Lung (tissue), 17 donors: ENCODE measurements at places on chromosomes 16 and 17.
A peak's percentile ranks its signal among the peaks of the same experiment; 100 is the strongest.

DNA sequence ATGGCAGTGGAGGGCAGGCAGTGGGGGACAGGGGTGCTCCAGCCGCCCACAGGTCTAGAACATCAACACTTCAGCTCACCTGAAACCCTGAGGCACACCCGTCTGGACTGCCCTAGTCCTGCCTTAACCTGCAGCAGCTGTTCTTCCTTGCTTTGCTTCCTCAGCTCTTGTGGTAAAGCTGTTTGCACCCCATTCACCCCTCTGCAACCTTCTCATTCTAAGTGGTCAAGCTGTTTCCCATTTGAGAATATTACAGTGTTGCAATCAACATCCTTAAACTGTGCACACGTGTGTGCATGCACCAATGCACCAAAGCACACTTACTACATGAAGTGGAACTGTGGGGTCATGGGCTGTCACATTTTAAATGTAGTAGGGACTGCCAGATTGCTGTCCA is 32.4 kb downstream of the SCNN1B start:
- DNase-seq, result no peak

DNA sequence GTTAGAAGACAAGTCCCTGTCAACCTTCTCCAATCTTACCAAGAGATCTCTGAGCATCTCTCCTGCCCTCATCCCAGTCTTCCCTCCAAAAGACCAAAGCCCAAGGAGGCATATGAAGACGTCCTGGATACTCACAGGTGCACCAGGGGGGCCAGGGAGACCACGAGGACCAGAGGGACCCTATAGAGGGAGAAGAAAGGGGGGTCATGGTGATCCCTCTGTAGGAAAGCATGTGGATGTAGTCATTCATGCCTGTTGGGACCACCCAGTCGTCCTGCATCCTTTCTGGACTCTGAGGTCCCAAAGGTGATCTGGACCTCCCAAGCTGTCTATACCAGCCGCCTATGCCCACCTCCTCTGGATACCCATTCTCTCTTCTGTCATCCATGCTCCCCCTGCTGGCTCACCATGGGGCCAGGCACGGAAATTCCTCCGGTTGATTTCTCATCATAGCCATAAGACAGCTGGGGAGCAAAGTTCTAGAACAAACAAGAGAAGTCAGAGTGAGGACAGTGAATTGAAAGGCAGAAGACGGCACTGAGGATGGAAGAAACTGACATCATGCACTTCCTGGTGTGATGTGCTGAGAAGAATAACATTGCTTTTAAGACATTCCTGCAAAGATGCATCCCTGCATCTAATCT is 3.3 kb downstream of the COL1A1 start:
- DNase-seq, result peak; percentile 59

DNA sequence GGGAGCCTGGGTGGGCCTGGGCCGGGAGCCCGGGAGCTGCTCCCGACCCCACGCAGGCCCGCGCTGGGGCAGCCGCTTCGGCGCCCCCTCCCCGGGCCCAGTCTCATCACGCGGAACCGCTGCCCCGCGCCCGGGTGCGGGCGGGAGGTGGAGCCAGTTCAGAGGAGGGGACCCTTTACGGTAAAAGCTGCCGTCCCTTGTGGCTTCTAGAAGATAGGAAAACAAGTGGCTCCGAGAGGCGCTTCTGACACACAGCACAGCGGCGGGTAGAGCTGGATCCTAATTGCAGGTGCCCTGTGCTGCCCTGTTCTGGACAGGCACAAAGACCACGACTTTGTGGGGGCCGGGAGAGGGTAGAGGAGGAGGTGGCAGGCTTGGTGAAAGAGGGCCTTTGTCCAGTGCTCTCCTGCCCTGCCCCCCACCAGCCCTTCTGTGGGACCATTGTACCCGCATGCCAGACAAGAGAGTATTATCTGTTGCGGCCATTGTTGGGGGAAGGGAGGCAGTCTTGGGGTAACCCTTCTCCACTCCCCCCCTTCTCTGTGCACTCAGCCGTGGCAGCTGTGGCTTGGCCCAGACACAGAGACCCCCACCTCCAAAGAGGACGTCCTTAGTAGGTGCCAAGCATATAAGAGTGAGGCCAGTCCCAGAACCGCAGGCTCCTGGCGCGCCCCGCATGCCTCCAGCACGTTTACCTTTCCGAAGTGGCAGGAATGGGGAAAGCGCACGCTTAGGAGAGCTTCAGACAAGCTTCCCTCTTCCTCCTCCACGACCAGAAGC is 736 bp downstream of the CNP start:
- DNase-seq, result peak; percentile 15

DNA sequence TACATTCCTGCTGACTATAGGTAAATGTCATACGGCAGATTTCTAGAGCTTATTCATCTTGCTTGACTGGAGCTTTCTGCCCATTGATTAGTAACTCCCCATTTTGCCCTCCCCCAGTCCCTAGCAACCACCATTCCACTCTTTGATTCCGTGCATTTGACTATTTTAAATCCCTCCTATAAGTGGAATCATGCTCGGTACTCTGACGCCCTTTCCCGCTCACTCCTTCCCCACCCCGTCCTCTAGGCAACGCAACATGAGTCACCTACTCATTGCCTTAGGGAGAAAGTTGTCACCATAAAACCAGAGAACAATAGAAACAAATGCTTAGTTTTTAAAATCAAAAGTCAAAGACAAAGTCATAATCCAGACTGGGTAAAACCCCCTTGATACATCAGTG is 45.5 kb upstream of the RBBP6 start:
- DNase-seq, result no peak
